ENCODE measurements at places on chromosomes 3 and 15.

DNA sequence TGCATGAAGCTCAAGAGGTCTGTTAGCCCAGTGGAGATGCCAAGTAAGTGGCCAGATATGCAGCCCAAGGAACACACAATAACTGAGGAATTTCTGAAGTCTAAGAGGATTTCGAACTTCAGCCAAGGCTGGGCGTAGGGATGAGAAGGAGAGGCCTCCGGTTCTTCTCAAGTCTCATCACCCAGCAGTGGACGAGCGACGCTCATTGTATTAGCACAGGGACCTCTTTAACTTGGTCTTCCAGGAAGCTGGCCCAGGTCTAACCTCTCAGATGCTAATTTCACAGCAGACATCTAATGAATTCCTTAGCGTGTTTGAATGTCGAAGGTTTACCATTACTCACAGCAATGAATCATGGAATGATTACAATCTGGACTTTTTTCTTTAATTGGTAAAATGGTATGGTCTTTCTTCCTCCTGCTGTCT lies 85.0 kb downstream of the HES1 start:
- DNase-seq = peak; percentile 39

GRCh38 chr3:150055332-150055731 lies 84.6 kb upstream of the PFN2 start:
- no peak for DNase-seq

- DNase-seq = no peak
Measured at GRCh38 chr15:22878103-22878502, 39.6 kb downstream of the NIPA2 start.

DNA sequence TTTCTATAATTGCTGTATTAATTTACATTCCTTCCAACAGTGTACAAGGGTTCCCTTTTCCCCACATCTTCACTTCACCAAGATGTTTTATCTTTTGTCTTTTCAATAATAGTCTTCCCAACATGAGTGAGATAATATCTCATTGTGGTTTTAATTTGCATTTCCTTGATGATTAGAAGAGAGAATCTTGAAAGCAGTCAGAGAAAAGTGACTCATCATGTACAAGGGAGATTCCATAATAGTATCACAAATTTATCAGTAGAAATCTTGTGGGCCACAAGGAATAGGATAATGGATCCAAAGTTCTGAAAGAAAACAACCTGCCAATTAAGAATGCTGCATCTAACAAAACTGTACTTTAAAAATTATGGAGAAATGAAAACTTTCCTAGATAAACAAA lies 189.3 kb downstream of the NECTIN3 start:
- DNase-seq = peak; percentile 44

- DNase-seq = peak; percentile 45
Measured at GRCh38 chr3:68999158-68999557, 14.3 kb downstream of the EOGT start.

- DNase-seq = no peak
Measured at GRCh38 chr15:88725305-88726210, 77.7 kb upstream of the ACAN start.

GRCh38 chr3:154884952-154885351 lies 195.2 kb upstream of the MME start:
- DNase-seq = peak; percentile 77

GRCh38 chr15:88695101-88695500 lies 56.3 kb downstream of the ISG20 start:
- DNase-seq = peak; percentile 65

DNA sequence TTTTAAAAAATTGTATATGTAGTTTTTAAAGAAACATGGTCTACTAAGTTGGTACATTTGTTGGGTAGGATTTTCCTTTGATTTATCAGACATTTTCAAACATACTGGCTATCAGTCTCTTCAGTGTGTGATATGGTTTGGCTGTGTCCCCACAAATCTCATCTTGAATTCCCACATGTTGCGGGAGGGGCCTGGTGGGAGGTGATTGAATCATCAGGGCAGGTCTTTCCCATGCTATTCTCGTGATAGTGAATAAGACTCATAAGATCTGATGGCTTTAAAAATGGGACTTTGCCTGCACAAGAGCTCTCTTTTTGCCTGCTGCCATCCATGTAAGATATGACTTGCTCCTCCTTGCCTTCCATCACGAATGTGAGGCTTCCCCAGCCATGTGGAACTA lies 121.9 kb downstream of the ABI3BP start:
- no peak for DNase-seq

DNA sequence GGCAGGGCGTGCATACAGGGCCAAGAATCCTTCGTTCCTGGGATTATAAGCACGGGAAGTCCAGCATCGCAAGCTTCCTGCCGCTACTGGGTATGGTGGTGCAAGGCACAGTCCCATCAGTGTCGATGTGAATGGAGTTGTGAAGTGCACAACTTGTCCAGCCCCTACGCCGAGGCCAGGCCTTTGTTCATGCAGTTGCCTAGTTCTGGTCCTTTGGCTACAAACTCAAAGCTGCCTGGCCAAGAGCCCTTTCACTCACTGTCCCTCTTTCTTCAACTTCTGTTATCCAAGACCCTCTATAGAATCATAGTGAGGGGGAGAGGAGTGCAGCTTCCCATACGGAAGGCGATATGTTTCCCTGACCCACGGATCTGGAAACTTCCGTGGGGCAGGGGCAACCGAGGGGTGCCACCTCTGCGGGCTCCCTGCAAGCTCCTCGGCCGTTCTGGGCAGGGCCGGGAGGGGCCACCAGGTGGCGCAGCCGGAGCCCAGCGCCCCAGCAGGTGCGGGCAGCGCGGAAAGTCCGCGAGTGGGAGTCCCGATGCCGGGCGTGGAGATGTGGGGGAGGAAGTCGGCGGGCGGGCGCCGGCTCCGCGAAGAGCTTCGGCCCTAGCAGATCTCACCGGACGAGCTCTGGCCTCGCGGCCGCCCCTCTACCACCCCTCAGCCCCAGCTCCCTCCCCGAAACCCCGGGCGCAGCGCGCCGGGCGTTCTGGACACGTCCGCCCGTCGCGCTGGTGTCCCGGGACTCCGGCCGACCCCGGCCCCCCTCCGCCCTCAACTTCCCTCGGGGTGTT lies 693 bp downstream of the RASGRP1 start:
- peak; percentile 58 for DNase-seq

GRCh38 chr3:57992452-57993213 lies 15.6 kb upstream of the FLNB start:
- DNase-seq = no peak

DNA sequence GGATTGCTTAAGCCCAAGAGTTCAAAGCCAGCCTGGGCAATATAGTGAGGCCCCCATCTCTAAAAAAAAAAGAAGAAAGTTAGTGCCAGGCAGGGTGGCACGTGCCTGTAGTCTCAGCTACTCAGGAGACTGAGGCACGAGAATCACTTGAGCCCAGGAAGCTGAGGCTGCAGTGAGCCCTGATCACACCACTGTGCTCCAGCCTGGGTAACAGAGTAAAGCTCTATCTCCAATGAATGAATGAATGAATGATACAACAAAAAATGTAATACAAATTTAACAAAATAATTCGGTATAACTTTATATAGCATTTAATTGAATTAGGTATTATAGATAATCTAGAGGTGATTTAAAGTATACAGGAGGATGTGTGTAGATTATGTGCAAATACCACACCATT lies 29.7 kb downstream of the DENND4A start:
- no peak for DNase-seq

GRCh38 chr15:25780479-25781255 lies 82.5 kb downstream of the ATP10A start:
- no peak for DNase-seq

GRCh38 chr3:104359546-104359945 lies 1007.2 kb upstream of the ALCAM start:
- peak; percentile 95 for DNase-seq

- DNase-seq = no peak
Measured at GRCh38 chr15:26722621-26723160, 50.2 kb downstream of the GABRB3 start.

DNA sequence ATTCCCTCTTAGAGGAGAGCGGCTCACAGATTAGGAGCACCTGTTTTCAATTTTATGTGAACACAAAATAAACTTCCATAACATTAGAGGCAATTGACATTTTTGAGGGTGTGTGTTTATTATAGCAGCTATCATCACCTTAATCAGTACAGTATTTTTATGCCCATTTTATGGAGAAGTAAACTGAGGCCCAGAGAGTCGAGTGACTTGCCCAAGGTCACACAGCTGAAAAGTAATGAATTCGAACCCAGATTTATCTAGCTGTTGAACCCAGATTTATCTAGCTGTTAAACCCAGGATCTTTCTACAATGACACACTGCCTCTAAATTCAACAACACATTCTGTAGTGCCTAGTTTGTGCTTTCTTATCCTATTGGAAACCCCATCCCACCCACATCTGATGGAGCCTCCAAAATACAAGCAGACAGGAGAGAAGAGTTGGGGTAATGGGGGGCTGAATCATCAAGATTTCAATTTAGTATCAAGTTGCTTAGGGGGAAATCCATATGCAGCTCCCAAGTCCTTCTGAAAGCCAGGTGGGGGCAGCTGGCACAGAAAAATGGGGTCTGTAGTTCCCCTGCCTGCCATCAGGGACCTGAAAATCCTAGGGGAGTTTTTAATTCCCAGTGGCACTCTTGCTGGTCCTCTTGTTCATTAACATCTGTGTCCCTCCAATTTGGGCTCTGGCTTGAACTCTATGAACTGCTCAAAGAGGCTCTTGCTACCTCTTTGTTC lies 50.4 kb upstream of the TRA2B start:
- no peak for DNase-seq

DNA sequence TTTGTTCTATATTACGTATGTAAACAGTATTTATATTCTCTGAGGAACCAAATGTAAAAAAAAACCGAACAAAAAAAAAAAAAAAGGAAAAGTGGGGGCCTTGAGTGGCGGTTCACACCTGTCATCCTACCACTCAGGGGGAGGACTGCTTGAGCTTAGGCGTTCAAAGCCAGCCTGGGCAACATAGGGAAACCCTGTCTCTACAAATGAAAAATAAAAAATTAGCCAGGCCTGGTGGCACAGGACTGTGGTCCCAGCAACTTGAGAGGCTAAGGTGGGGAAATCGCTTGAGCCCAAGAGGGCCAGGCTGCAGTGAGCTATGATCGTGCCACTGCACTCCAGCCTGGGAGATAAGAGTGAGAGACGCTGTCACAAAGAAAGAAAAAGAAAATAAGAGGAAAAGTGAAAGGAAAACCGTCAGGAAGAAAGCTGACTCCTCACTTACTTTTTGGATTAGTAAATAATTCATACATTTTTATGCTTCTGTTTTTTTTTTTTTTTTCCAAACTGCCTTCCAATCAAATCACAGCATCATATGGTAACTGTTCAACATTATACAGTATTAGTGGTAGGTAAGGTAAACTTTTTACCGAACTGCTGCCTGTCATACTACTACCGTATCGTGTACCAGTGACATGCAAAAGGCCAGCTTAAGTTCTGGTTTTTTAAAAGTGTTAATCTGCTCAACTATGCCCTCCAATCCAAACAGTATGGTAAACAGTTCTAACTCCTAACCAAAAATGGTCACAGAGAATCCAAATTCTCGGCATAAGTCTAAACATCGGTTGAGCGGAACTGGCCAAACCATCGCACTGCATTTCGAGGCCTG lies 1.2 kb downstream of the PHC3 start:
- peak; percentile 39 for DNase-seq

- DNase-seq = no peak
Measured at GRCh38 chr3:95424279-95424678, 1361.4 kb downstream of the NSUN3 start.

DNA sequence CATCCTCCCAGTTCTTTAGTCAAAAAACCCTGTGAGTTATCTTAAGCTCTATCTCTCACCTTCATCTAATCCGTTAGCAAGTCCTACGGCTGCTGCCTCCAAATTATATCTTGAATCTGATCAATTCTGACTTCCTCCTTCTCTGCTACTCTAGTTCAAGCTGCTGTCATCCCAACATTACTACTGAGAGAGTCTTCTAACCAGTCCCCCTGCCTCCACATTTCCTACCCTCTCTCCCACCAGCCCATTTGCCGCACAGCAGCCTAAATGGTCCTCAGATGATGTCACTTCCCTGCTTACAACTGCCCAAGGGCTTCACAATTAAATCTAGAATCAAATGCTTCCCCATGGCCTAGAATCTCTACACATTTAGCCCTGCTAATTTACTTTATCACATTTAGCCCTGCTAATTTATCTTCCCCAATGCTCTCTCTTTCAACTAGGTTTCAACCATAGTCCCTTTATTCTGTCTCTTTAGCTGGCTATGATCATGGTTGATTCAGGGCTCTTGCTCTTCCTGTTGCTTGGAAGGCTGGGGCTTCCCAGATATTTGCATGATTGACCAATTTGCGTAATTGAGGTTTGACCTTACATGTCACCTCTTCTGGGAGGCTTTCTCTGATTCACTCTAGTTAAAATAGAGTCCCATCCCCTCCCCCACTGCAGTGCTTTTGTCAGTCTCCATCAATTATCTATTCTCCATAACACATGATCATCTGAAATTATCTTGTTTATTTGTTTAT lies 11.0 kb upstream of the ARL14 start:
- DNase-seq = peak; percentile 93

DNA sequence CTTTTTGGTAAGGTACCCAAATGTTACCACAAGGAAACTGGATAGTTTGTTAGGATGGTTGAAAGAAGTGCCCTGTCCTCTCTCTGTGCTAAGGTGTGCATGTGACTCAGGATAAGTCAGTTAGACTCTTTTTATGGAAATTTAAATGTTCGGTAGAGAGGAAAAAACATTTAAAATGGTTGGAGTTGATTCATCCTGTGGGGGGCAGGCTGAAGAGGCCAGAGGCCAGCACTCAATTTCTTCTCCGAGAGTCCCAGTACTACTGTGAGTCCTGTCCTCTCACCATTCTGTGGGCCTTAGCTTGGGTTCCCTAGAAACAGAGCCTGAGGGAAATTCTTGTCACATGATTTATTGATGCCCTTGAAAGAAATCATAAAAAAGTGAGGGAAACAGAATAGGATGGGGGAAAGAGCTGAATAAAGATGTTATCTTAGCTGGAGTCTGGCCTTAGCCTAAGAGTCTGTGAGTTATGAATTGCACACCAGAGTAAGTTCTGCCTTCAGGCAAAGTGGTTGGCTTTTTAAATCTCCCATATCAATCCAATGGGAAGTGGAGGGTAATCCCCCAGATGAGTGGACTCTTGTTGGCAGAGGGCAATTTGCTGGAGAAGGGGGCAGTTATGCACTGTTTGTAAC lies 106.5 kb upstream of the GALNT15 start:
- DNase-seq = peak; percentile 99

GRCh38 chr3:147640781-147641180 lies 231.6 kb downstream of the ZIC1 start:
- peak; percentile 37 for DNase-seq

GRCh38 chr15:41936649-41937567 lies 35.4 kb downstream of the EHD4 start:
- no peak for DNase-seq

GRCh38 chr15:86611417-86612040 lies 531.9 kb downstream of the AGBL1 start:
- DNase-seq = no peak

DNA sequence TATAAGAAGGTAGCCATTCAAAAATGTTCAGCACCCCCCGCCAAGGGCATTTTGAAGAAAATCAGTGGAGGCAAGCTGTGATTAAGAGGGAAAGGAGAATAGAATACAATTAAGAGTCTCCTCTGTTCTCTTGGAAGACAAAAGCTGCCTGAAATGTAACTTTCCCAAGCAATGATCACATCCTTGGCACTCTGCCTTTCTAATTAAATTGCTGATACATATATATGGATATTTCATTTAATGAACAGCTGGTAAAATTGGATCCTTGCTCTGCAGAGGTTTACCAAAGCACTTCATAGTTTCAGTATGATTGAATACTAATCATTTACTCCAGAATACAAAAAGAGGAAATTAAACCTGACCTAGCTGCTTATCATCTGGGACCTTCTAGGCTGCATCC lies 10.4 kb downstream of the COL6A6 start:
- no peak for DNase-seq

Measured in EH (cell line).